ENCODE measurements at places on chromosomes 1 and 21.

DNA sequence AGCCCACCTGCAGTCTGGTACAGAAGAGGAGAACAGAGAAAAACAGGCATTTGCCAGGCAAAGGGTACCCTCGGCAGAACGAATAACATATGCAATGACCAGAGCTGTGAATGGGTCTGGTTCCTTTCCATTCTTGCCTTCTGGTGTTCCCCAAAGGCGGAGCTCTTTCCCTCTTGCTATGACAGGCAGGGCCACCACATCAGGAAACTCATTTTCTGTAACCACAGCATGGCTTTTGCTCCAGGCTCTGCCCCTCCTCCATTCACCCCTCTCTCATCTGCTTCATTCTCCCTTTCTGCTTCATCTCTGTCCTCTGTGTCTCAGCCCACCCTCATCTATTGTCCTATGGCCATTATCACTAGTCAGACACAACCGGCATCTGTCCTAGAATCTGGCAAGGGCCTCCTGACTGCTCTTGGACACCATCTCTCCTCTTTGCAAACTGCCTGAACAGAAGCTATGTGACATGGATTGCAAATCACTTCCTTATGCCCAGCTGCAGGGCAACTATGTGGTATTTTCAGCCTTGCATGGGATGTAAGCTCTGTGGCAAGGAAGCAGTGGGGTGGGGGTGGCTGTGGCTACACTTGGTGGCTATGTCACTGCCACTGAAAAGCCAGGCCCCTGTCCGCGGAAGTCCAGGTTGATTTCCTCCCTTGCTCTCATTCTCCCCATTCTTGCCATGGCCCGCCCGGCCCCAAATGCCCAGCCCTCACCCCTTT lies 78.8 kb upstream of the ABCD3 start:
- DNase-seq = no peak

DNA sequence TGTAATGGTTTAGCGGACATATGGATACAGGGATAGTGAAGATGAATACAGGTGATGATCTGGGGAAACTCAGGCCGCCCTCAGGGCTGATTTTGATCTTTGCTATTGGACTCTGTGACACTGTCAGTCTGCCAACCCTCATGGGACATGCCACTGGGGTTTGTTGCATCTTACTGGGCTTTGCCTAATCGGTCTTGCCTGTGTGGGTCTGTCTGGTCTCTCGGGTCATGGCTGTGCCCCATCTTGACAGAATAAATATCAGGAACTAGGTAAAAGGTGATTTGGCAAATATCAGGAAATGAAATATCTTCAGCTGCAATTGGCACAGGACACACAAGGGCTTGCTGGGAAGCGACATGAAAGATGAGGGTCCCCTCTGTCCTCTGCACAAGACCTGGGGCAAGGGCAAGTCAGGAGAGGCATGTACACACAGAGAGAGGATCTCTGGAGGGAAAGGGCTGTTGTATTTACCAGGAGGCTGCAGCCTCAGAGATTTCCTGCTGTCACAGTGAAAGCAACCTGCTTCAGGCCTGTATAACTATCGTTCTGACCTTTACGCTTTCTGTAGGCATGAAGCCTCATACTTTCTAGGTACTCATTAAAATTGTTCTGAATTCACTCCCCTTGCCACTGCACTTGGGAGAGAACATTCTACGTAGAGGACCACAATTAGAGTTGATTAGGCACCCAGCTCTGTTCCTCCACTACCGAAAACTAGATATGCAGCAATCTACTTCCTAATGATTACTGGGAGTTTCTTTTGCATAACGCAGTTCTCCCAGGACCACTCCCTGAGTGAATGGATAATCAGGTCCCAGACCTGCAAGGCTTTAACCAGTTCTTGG lies 52.0 kb upstream of the GADD45A start:
- DNase-seq = no peak

GRCh38 chr1:228927946-228928898 lies 192.9 kb downstream of the RHOU start:
- no peak for DNase-seq

DNA sequence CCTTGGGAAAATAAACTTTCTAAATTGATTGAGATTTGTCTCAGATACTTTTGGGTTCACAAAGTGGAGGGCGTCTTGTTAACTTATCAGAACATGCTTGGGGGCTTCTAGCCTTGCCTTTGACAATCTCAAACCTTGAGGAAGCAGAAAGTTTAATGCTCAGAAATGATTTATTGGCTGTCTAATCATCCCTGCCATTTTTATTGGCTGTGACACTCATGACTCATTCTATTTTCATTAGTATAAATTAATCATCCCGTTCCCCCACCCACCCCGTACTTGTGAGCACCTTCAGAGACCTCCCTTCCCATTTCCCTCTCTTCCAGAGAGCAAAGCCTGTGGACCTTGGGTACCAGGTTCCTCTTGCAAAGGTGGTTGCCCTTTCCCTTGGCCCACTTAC lies 87.1 kb downstream of the FGGY start:
- no peak for DNase-seq

- DNase-seq = no peak
Measured at GRCh38 chr1:17392199-17392740, 20.3 kb downstream of the PADI6 start.

DNA sequence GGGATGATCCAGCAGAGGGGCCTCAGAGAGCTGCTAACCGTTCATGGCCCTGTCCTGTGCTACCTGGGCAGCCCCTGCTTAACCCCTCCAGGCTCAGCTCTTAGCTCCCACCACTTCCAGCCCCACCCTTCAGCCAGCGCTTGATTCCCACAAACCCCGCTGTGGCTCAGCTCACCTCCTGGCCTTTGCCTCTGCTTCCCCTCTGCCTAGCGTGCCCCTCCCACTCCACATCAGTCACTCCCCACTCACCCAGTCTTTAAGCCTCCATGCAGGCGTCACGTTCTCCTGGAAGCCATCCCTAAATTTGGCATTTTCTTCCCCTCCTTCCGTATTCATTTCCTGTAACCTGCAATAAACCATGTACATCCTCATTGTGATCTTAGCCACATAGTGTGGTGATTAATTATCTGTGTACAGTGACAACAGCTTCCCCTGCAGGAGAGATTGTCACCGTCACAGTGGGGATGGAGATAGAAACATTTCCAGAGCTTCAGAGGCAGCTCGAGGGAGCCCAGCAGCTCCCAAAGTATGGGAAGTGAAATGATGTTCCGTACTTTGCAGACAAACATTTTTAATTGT lies 65.5 kb downstream of the EPHB2 start:
- DNase-seq = no peak

- DNase-seq = no peak
Measured at GRCh38 chr1:103459346-103459745, 66.2 kb upstream of the RNPC3 start.

GRCh38 chr1:110338309-110338885 lies 780 bp upstream of the RBM15 start:
- DNase-seq = peak; percentile 91

DNA sequence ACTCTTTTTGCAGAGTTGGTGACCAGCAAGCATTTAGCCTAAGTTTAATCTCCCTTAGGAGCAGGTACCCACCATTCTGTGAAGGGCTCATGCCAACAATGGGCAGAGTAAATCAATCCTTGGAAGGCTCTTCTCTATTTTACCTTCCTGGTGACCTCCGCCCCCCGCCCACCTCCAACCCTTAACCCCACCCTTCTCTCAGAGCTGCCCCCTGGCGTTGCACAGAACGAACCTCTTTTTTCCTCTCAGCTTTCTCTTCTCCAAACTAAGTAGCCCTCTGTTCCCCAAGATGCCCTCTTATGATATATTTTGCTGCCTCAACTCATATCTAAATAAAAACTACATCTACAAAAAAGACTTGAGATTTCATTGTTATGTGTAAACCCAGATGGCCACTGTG lies 186.8 kb downstream of the SEC16B start:
- DNase-seq = no peak

DNA sequence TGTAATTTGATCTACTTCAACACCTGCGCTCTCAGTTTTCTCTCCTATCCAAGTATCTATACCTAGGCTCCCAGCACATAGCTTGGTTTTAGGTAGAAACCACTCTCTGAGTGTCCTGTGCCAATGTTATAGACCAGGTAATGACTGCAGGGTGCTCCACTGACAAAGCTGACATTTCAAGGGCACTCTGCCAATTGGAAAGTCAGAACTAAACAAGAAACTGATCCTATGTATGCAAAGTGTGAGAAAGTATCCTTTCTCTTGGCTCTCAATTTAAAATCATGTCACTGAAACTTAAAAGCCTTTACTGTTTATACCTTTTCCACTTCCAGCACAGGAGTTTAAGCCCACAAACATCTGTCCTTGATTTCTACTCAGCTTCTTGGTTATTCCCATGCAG lies 45.0 kb upstream of the AIM2 start:
- DNase-seq = no peak

- no peak for DNase-seq
Measured at GRCh38 chr1:180898441-180899219, 14.1 kb upstream of the KIAA1614 start.

DNA sequence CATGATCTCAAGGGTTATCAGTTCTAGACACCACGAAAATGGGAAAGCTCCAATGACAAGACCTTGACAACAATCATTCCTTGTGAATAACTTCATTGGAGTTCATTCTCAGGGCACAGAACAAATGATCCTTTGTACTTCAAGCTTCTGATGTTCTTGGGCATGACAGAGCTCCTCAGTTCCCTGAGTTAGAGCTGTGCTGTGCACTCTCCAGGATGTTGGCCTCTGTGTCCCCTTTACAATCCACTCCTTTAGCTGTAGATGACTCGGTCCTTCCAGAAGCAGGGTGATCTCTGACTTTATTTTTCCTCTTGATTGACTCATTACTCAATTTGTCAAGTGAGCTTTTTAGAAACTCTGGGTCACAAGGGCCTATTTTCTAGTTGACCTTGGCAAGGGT lies 3.9 kb upstream of the FAM78B start:
- DNase-seq = no peak

GRCh38 chr21:43006874-43007208 lies 32.5 kb downstream of the PKNOX1 start:
- DNase-seq = no peak

DNA sequence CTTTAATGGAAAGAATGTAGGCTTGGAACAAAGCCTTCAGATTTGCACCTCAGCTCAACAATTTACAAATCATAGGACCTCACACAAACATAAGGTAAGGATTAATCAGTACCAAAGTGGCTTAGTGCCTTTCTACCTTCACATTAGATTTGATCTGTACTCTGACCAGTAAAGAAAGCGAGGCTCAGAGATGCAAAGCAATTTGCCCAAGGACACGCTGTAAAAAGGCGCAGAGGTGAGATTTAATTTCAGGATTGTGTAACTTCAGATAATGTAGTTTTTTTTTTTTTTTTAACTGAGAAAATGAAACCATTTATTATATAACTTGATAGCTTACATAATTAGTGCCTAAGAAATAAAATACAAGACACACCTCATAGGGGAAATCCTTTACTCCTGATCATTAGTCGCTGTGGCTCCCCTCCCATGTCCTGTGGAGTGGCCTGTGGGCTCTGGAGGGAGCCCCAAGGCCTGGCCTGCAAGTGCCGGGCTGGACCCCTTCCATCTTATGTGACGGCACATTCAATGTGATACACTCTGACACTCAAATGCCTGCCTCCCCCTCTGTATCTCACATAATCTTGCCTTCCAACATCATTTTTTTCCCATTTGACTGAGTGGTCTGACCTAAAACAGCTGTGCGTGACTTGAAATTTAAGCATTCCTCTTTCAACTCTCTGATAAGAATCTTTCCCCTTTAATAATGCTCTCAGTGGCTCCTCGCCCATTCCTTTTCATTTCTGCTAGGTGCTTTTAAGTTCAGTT lies 426.5 kb upstream of the DAB1 start:
- DNase-seq = no peak

- no peak for DNase-seq
Measured at GRCh38 chr1:198577444-198577843, 37.0 kb upstream of the ATP6V1G3 start.

DNA sequence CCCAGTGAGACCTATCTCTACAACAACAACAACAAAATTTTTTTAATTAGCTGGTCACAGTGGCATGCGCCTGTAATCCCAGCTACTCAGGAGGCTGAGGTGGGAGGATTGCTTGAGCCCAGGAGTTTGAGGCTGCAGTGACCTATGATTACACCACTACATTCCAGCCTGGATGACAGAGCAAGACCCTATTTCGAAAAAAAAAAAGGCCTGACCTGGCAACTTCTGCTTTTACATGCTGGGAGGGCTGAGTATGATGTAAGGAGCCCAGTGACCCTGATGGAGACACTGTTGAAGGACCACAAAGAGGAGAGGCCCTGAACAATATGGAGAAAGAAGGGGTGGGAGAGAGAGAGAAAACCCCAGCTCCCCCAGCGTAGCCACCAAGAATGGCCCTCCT lies 9.2 kb upstream of the VPS26C start:
- no peak for DNase-seq

DNA sequence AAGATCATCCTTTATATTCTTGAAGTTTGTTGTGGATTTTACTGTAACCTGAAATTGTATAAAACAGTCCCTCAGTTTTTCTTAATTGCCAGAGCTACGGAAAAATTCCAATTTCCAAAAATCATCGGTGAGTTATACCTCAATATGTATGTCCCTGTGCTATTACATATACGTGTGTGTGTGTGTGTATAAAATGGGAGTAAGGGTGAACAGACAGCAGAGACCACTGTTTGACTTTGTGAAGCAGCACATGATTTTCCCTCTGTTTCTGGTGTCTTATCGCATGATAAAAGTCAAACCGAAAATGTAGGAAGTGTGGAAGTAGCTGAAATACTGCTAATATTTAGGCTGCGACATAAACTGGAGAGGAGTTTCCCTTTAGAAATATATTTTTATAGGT lies 1.2 kb downstream of the OR2T1 start:
- DNase-seq = no peak

DNA sequence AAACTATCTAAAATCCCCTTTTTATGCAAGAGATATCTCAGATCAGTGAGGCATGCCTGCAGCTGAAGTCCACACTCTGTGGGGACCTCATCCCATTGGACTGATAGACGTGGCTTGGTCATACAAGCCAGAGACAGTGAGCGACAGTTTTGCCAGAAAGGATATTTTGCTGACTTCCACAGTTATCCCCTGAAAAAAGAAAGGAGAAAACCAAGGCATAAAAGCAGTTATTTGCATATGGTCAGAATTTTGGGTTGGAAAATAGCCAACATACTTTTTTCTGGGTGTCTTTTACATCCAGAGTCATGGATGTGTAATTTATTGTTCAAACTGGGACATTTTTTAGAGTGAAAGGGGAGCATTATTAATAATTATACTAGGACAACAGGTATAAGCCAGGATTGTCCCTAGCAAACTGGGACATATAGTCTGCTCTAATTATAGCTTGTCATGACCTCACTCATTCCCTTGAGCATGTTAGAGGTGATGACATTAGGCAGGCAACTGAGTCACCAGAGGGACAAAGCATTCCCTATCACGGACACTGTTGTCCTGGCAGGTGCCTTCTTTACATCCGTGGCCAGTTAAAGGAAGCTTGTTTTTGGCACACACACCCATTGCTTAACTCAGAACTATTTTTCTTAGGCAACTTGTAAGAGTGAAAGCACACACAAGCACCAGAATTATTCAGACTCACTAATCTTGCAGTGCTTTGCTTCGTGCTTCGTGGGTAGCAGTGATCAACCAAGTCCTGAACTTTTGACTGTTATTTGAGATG lies 65.5 kb downstream of the PRRX1 start:
- no peak for DNase-seq

All from T-helper 22 cell (primary cell).